MG63 (cell line): ENCODE measurements at places on chromosomes 7 and 10.
A peak's percentile ranks its signal among the peaks of the same experiment; 100 is the strongest.

- peak; percentile 66 for DNase-seq
Observed at GRCh38 chr7:106012935-106013439, 49.9 kb downstream of the CDHR3 start.

DNA sequence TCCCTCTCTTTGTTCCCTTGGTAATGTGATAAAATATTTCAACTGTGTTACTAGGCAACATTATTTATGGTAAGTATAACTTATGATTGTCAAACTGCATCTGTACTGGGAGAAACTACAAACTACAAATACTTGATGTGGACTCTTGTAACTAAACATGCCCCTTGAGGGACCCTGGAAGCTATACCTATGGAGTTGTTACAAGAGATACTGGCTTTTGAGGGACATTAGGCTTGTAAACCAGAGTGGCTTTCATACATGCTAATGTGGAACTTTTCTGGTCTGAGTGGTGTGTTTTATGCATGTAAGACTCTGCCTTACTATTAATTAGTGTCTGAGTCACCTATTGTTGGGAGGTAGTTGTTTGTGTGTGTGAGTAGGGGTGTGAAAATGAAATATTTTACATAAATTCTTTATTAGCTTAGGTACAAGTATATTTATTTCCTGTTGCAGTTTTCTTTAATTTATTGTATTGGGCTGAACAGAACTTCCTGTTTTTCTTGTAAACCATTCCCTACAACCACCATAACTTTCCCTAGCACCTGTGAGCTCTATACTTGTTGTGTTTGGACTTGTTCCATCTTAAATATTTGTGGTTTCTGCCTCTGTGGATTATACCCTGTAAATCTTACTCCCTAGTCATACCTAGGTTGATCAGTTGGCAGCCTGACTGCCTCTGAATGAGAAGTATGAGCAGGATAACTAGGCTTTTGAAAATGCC, 49.8 kb downstream of the STK31 start:
- peak; percentile 74 for DNase-seq

DNA sequence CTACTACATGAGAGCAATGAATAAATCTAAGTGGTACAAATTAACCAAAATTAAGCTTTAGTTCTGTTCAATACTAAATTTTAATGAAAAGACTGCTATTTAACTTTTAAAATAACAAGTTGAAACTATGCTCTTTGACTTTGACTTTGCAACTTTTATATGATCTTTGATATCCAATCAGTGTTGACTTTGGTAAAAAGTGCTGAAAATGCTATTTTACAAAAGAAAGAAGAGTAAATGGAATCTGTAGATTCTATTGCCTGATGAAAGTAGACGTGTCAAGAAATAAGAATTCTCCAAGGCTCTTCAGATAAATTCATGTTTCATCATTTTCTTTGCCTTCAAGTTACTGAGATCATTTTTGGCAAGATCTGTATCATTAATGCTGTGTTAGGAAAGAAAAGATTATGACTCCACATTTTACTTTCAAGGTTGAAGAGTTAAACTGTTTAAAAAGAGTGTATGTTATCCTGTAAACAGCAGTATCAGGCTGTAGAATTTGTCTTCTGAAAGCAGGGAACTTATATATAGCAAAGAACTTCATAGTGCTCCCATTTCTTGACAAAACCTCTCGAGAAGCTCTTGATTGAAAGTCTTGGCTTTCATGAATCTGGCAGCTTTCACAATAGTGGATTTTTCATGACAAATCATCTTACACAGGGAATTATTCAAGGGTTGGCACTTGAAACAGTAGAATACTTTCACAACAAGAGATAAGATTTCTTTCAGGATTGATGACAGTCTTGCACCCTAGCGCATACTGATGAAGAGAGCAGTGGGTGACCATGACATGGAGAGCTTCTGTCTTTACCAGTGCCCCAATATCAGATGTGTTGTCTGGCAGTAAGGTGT, 72.1 kb downstream of the PTEN start:
- no peak for DNase-seq

- DNase-seq, result no peak
Observed at GRCh38 chr7:5526100-5526905, 102.7 kb upstream of the TNRC18 start.

DNA sequence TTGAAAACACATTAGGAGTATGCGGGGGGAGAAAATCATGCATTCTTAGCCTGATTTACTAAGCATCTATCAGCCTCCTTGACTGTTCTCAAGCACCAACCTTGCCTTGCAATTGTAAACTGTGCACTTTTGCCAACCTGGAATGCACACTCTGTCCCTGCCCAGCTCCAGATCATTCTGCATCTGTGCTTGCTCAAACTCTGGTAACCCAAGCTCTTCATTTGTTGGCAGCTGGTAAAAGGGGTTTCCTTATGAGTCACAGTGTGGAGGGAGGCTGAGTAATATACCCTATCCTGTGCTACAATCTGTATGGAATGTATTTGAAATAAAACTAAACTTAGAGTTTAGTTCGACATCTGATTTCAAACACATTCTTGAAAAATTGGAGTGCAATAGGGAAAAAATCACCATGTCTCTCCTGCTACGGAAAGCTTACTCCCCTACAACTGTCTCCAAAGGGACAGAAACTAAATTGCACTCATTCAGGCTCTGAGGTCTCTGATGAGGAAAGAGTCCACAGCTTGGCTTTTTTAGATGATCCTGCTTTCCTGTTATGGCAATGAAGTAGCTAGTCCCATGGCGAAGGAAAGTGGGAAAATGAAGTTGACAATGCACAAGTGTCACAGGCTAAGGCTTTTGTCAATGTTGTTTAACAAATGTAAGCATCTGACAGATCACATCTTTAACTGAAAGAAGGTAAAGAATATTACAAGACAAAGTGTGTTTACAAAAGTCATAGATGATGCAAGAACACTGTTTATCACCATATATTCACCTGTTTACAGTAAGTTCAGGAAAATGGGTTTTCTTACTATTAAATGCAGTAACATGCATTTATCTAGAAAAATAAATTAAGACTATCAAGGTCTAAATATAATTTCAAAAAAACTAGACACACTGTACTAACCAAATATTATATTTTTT, 61.9 kb downstream of the TES start:
- peak; percentile 84 for DNase-seq

GRCh38 chr10:79483948-79484347, 28.4 kb upstream of the EIF5AL1 start:
- DNase-seq, result no peak

DNA sequence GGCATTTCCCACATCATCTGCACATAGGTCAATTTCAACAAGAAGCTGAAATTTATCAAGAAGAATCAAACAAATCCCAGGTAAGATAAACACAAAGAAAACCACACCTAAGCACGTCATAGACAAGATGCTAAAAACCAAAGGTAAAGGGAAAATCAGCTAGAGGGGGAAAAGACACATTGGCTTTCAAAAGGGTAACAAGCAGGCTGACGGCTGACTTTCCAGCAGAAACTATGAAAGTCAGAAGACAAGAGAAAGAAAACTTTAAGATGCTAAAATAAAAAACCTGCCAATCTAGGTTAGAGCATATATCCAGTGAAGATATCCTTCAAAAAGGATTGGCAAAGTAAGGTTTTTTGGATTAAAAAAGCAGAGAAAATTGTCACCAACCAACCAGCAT, 59.9 kb upstream of the RHEB start:
- no peak for DNase-seq

DNA sequence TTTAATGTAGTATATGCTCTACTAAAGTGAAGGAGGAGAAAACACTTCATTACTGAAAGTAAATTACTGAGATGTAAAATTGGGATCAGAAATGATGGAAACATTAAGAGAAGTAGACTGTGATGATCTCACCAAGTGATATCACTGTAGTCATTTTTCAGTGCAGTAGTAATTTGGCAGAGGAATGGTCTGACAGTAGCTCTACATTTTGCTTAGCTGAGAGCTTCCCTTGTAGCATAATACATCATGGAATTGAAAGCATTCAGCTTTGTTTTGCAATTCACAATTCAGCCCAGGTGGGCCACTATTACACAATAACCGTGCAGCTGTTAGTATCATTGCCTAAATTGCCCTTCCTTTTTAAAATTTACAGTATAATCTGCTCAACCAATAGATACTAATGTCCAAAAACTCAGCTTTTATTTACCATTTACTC, 19.4 kb upstream of the CABCOCO1 start:
- peak; percentile 15 for DNase-seq

GRCh38 chr7:29413626-29414136, 150.0 kb upstream of the PRR15 start:
- no peak for DNase-seq

DNA sequence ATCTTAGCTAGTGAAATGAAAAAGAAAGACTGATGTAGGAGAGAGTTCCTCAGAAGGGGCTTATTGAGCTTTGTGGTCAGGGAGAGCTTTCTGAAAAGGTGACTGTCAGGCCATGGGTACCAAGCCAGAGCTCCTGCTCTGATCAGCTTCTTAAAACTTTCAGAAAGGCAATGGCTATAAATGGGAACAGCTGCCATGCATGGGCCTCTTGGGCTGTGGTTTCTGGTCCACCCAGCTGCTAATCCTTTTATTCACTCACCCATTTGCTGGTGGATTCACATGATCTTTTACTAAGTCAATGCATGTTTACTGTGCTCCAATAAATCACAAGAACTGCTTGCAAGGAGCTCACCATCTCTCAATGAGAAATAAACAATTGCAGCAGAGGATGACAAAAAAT, 60.1 kb upstream of the ZPBP start:
- DNase-seq, result no peak

DNA sequence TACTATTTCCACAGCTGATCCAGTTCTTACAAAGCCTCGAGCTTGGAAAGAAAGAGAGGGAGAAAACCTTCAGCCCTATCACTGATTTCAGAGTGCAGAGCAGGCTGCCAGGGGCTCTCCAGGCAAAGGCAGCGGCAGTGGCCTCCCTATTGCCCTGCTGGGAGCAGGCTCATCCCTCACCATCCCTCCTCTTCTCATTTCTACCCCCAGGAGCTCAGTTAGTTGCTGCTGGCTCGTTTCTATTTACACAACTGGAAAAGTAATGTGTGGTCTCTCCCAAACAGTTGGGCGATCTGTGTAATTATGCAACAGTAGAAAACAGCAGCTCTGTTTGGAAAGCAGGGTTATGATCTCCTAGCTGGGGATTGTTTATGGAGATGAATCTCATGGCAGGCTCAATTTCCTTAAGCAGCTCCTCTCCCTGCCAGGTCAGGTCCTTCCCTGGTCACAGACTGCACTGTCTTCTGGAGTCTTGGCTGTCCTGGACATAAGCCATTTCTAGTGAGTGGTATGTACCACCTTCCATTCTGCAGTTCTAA, 28.7 kb upstream of the TNS3 start:
- peak; percentile 73 for DNase-seq

- no peak for DNase-seq
Observed at GRCh38 chr7:121557034-121557892, 161.2 kb upstream of the FAM3C start.

DNA sequence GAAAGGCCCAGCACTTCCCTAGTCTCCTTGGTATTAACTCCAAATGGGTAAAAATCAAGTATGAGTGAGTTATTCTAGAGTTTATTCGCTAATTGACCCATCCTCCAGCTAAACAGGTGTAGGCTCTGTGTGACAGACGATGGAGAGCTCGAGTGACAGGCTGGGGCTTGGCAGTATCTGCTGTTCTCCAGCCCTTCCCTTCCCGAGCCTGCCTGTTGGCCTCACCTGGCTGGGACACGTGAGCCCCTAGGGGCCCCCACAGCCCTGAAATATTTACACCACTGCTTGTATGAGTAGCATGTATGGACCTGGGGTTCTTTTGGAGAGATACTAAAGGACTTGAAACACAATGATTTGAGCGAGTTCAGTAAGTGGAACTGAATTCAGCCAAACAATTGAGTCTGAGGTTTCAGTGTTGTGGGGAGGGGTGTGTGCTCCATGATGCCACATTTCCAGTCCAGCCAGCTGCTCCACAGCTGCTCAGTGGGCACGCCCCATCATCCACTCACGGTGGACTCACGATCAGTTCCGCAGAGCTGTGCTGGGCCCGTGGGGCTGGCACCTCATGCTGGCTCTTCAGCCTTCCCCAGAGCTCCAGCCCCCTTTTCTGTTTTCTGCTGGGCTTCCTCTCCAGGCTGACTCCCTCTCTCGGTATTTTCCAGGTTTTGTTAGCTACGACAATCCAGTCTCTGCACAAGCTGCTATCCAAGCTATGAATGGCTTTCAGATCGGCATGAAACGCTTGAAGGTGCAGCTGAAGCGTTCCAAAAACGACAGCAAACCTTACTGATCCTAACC, 283.0 kb downstream of the USP6NL start:
- DNase-seq, result no peak

DNA sequence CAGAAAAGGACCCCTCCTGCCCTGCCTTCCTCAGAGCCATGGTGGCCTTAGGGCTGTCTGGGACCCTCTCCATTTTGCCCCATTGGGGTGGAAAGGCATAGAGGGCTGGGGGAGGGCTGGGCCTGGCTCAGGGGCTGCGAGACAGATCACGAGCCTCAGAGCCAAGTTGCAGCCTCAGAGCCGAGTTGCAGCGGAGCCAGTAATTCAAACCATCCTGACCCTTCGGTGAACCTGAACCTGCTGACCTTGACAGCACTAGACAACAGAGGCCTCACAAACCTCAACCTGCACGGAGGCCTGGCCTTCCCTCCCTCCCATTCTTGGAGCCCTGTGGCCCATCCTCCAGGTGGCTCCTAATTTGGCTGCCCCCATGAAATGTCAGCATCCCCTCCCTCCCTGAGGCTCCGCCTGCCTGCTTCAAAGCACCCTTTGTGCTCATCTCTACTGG, 45.4 kb downstream of the PAX2 start:
- DNase-seq, result no peak

DNA sequence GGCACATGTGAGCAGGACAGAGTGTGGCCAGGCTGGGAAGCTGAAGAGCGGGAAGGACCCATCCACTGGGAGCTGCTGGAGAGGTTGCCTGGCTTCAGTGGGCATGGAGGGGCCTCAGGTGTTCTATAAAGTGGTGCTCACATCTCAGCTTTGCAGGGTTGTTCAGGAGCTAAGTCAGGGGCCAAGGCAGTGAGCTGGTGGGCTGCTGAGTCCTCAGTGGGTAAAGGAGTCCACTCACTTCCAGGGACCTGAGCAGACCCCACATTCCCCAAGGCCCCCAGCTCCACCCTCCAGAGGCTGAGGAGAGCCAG, 28.8 kb upstream of the C10orf53 start:
- no peak for DNase-seq

GRCh38 chr7:103937680-103938079, 51.8 kb downstream of the RELN start:
- no peak for DNase-seq

DNA sequence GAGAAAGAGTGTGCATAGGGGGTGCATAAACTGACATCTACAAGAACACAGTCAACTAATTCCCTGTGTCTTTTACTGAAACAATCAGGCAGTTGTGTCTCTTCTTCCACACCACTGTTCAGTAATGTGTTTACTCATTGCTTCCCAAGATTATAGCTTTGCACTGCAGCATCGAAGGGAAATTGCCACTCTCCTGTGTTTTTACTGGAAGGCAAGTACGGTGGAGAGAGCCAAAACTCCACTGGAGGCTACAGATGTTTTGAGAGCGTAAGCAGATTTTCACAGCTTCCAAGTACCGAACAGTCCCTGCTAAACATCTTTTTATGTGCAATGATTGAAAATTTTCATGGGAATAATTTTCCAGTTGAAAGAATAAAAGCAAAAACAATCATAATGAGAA, 510.5 kb upstream of the AKR1E2 start:
- DNase-seq, result peak; percentile 68

- peak; percentile 57 for DNase-seq
Observed at GRCh38 chr10:85124603-85125051, 796.2 kb downstream of the CCSER2 start.
